ENCODE measurements at places on chromosomes 3 and 15.

GRCh38 chr3:133890972-133891644, 4.6 kb downstream of the RAB6B start:
- DNase-seq = no peak

DNA sequence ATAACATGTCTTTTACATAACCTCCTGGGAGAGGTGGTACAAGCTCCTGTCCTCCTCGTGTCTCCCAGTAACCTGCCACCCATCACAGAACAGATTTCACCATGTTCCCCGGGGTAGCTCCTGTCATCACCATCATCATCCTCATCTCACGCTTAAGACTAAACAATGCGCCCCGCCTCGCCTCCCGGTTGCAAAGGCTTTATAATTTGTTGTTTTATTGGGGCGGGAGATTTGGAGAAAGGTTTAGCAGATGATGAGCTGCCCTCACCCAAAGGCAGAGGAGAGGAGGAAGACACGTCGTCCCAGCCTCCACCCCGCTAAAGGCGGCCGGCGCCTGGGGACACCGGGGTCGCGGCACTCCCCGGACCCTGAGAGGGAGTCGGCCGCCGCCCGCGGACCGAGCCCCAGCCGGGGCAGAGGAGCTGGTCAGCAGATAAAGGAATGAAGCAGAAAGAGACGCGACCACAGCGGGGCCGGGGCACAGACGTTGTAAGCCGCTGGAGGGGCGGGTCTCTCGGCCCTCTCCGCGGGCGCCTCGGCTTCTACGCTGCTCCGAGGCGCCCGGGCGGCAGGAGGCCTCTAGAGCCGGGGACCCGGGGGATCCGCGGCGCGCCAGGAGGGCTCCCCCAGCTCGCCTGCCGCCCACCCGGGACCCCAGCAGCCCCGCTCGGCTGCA, 589 bp downstream of the HERC1 start:
- DNase-seq = no peak

- no peak for DNase-seq
Measured at GRCh38 chr3:161208931-161209330, 12.2 kb upstream of the NMD3 start.

GRCh38 chr15:80501476-80501875, 97.3 kb downstream of the ARNT2 start:
- no peak for DNase-seq

GRCh38 chr3:52146189-52146588, 8.0 kb downstream of the POC1A start:
- no peak for DNase-seq

- no peak for DNase-seq
Measured at GRCh38 chr3:50259432-50260026, 9.4 kb upstream of the SEMA3B start.

GRCh38 chr15:98650417-98651035, 2.2 kb downstream of the IGF1R start:
- no peak for DNase-seq

DNA sequence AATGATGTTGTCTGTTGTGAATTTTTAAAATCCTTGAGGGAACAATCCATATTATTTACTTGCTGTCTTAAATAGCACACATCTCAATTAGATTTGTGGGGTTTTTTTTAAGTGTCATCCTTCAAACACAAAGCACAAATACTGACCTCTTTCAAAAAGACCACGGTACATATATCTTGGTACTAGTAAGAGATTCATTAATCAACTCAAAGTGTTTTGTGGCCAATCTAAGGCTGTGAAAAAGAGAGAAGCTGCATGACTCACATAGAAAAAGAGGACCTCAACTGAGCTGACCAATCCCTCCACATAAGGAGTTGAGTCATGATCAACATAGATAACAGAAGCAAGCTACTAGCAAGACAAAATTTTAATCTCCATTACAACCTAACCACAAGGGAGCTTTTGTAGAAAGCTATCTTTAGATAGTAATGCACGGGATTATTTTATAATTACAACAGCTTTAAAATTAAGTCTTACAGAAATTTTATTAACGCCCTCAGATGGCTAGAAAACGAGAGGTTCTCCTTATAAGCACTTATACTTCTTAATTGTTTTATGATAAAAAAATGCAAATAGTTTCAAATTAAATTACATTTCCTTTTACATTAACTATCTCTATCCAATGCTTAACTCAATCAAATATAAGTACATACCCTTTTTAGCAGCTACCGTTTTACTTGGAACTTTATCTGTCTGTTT, 60.5 kb downstream of the TOP2B start:
- DNase-seq = no peak

- no peak for DNase-seq
Measured at GRCh38 chr3:116034086-116034485, 410.8 kb downstream of the GAP43 start.

DNA sequence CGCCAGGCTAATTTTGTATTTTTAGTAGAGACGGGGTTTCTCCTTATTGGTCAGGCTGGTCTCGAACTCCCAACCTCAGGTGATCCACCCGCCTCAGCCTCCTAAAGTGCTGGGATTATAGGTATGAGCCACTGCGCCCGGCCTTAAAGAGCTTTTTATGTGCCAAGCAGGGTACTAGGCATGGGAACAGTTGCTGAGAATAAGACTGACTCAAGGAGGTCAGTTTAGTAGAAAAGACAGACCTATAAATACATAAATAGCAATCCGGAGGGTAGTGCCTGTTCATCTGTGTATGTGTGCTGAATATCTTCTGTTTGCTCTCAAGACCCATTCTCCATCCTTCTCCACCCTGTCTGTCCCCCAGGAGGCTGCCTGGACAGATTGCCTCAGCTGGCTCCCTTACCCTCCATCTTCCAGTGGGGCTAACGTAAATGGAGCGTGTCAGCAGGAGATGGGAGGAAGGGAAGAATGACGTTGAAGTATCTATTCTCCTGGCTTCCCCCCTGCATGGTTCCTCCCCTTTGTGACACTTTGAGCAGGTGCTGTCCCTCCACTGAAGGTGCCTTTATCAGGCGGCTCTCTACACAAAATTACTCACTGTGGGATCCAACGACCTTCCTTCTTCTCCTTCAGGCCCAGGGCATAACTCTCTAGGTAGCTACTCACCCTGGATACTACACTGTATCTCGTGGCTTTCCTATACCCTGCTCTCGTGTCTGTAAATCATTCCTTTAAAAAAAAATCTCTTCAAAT, 31.1 kb downstream of the FBXO40 start:
- no peak for DNase-seq

- no peak for DNase-seq
Measured at GRCh38 chr15:87753539-87753938, 503.0 kb downstream of the NTRK3 start.

DNA sequence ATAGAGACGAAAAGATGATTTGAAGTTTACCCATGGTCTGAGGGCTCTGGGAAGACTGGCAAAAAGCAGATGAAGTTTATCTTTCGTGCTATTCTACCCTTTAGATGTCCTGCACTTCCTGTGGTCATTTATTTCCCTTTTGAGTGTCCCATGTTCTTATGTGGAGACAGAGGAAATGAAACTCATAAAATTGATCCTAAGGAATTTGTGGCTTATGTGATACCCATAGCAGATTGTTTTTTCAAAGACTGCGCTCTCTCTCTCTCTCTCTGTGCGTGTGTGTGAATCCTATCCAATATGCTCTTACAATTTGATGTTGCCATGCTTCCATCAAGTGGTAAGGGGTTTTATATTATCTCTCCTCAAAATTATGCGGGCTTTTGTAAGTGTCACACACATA, 607.5 kb upstream of the DPPA4 start:
- no peak for DNase-seq

DNA sequence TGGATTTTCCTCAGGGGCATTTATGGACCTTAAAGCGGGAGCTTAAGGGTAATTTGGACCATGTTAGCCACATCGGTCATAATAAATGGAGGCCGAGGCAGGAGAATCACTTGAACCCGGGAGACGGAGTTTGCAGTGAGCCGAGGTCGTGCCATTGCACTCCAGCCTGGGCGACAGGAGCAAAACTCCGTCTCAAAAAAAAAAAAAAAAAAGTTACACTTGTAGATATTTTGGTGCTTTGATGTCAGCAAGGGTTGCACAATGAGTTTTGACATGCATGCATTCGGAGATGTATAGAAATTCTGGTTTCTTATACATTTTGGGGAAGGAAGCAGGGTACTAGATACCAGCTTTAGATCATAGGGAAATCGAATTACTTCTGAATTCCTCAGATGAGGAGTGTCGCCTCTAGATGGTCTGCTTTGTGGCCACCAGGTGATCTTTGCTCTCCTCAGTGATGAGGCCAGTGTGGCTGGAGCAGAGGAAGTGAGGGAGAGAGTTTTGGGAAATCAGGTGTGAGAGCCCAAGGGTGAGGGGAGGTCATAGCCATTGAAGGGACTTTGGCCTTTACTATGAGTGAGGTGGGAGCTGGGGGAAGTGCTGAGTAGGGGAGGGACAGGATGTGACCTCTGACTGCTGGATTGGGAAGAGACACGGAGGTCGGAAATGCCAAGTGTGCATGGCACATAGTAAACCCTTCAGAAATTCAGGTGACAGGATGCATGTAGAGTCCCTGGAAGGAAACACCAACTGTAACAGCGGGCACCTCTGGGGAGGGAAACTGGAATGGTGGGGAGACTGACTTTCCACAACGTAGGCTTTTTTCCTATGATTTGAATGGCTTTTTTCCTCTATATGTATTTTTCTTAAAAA, 8.4 kb upstream of the RBSN start:
- no peak for DNase-seq

DNA sequence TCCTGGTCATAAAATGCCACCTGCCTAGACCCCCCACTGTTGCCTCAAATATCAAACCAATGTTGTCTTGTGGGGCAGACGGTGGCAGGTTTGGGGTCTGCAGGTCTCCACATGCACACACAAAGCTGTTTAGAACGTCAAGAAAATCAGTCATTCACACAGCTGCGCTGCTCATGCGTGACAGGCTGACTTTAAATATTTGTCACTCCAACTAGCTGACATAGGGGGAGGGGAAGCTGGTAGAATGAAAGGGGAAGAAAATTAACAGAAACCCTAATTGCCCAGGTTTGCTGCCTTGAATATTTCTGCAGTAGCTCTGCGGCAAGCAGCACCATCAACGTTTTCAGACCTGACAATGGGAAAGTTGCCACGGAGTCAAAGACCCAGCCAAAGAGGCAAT, 201.8 kb downstream of the ABHD5 start:
- no peak for DNase-seq

- no peak for DNase-seq
Measured at GRCh38 chr3:193843474-193844301, 250.7 kb downstream of the OPA1 start.

- DNase-seq = peak; percentile 88
Measured at GRCh38 chr3:119637679-119638477, 22.5 kb downstream of the POPDC2 start.

GRCh38 chr3:43558171-43558570, 63.6 kb downstream of the ANO10 start:
- no peak for DNase-seq

- DNase-seq = no peak
Measured at GRCh38 chr3:108322352-108322751, 26.0 kb downstream of the HHLA2 start.

DNA sequence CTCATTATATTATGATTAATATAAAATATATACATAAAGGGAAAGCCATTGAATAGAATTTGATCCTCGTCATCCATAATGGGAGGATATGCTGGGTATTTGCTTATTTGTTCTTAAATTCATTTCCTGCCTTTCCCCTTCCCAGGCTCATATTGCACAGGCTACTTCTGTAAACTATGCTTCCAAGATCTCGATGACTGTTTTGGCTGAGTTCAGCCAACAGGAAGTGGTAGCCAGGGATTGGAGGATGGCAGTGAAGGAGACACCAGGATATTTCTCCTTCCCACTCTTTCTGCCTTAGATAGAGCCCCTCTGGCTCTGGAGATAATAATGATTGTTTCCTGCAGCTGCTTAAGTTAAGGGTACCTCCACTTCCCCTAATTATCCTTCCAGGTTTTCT, 44.3 kb upstream of the DYNC1LI1 start:
- DNase-seq = no peak

GRCh38 chr15:56325186-56325585, 40.0 kb upstream of the TEX9 start:
- DNase-seq = peak; percentile 50

- no peak for DNase-seq
Measured at GRCh38 chr3:137148406-137148805, 190.6 kb downstream of the IL20RB start.

GRCh38 chr15:36479200-36479896, 100.1 kb upstream of the CDIN1 start:
- no peak for DNase-seq

DNA sequence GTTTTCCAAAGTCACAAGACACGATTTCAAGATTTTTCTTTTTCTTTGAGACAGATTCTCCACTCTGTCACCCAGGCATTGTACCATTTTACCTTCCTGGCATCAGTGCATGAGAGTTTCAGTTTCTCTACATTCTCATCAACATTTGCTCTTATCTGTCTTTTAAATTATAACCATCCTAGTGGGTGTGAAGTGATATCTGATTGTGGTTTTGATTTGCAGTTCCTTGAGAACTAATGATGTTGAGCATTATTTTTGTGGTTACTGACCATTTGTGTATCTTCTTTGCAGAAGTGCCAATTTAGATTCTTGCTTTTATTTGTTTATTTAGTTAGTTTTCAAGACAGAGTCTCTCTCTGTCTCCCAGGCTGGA, 41.2 kb downstream of the ADIPOQ start:
- no peak for DNase-seq

- DNase-seq = no peak
Measured at GRCh38 chr3:37216597-37217097, 42.3 kb upstream of the LRRFIP2 start.

All from HS-5 (cell line).